ENCODE measurements at places on chromosomes 5 and 9.

DNA sequence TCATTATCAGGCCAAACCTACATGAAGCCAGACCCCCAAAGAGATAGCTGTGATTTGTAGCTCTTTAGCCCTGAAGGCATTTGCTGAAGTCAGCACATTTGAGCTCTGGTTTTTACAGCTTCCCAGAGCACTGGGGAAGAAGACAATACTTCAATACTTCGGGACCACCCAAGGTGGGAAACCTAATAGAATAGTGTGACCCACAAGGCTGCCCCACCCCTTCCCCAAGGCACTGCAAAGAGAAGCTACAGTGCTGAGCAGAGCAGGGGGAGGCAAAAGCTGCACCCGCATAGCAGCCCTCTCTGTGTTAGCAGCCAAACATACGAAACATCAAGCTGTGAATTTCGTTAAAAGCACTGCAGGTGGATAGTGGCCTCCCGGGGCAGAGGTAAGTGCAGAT is 87.3 kb downstream of the HSD17B3 start:
- no peak for DNase-seq

DNA sequence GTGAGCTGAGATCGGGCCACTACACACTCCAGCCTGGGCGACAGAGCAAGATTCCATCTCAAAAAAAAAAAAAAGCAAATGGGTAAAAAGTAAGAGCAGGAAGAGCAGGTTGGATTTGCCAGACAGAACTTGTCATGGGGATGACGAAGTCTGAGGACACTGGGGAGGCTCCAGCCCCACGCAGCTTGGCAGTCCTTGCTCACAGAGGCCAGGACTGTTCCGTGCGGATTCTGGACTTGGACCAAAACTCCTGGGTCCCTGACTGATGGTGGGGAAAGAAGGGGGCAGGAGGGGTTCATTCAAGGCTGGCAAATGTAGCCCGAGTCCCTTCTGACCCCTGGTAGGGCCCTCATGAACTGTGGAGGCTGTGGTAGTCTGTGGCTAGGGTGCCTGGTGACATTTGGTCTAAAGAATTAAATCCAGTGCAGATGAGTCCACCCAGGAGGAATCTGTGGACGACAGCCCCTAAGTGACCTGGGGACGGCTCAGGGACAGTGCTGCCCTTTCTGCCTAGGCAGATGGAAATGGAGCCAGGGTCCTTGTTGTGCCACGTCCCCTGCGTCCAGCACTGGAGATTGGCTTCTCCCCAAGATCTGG is 3.1 kb downstream of the FGD3 start:
- no peak for DNase-seq

- DNase-seq, result no peak
Observed at GRCh38 chr9:37575511-37575914, 667 bp downstream of the FBXO10 start.

GRCh38 chr5:132076983-132077382 is 3.4 kb downstream of the CSF2 start:
- no peak for DNase-seq

DNA sequence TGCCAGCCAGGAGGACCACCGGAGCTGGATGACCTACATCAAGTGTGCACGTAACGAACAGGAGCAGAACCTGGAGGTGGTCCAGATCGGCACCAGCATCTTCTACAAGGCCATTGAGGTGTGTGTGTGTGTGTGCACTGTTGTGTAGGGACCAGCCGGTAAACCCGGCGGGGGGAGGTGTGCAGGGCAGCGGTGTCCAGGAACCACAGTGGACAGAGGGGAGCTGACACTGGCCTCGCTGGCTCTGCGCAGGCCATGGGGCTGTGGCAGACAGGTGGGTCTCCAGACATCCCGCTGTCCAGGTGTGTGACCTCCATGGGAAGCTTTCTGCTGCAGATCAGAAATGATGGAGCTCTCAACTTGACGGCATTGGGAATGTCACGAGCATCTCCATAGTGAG is 3.8 kb downstream of the PRDM12 start:
- DNase-seq, result no peak

- no peak for DNase-seq
Observed at GRCh38 chr5:52562473-52562872, 225.2 kb upstream of the ITGA1 start.

DNA sequence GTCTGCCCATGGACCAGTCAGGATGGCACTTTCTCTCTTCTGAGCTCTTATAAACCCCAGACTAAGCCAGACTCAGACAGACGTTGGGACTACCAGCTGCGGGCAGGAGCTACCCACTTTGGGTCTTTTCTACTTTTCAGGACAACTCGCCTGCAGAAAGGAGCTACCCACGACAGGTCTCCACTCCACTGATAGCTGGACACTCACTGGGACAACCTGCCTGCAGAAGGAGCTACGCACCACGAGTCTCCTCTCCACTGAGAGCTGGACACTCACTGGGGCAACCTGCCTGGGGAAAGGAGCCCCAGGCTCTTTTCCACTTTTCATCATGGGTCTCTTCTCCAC is 1440.2 kb upstream of the ACO1 start:
- DNase-seq, result no peak

- DNase-seq, result no peak
Observed at GRCh38 chr9:20319641-20320337, 302.5 kb downstream of the MLLT3 start.

- no peak for DNase-seq
Observed at GRCh38 chr9:13427587-13427986, 148.1 kb upstream of the MPDZ start.

All from stimulated activated CD8-positive, alpha-beta memory T cell treated with anti-CD3 and anti-CD28 coated beads, Interleukin-12 subunit alpha, Interleukin-12 subunit beta, amount 100 ng/mL, for 1 hour (primary cell).